ENCODE measurements at places on chromosomes 7 and 10.
A peak's percentile ranks its signal among the peaks of the same experiment; 100 is the strongest.

- DNase-seq, result no peak
Observed at GRCh38 chr10:100479037-100479436, 16.2 kb downstream of the WNT8B start.

GRCh38 chr10:104415526-104416165 lies 62.0 kb downstream of the CFAP58 start:
- no peak for DNase-seq

DNA sequence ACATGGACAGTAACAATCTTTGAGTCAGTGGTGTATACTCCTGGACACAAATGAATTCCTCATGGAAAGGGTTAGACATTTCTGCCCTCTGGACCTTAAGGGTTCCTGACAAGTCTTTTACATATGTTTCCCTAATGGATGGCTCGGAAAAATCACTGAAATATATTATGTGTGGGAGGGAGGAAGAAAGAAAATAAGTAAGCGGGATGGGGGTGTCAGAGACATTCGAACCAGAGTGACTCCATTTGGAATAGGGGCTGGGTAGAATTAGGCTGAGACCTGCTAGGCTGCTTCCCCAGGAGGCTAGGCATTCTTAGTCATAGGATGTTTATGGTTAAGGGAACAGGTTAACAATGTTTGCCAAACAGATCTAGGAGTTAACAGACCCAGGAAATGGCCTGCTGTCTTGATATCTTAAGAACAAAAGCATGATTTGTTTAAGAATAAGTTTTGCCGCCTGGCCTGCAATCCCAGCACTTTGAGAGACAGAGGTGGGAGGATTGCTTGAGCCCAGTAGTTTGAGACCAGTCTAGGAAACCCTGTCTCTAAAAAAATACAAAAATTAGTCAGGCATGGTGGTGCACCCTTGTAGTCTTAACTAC lies 1241.7 kb downstream of the TYW1 start:
- no peak for DNase-seq

DNA sequence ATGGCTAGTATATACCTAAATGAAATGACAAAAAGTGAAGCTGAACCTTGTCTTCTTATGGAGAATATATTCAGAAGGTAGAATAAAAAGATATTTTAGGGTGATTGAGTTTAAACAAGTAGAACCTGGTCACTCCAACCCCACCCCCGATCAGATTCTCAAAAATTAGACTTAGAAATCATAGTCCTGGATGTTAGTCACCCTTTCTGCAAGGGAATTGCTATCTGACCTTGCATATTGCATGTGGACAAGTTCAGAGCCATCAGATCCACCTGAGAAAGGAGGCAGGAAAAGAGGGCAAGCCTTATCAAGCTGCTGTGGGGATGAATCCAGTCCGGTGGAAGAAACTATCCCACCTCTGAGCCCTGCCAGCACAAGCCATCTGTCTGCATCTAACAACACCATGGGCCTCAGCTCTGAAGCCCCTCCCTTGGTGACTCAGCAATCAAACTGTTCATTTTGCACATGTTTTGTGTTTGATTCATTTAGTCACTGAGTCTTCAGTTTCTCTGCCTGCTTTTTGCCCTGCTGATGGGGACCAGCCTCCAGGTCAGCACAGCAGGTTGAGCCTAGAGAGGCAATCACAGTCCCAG lies 727.3 kb downstream of the AUTS2 start:
- peak; percentile 85 for DNase-seq

GRCh38 chr10:71021402-71021801 lies 133.0 kb upstream of the PCBD1 start:
- DNase-seq, result no peak

GRCh38 chr10:13105184-13105583 lies 5.2 kb downstream of the OPTN start:
- DNase-seq, result no peak

DNA sequence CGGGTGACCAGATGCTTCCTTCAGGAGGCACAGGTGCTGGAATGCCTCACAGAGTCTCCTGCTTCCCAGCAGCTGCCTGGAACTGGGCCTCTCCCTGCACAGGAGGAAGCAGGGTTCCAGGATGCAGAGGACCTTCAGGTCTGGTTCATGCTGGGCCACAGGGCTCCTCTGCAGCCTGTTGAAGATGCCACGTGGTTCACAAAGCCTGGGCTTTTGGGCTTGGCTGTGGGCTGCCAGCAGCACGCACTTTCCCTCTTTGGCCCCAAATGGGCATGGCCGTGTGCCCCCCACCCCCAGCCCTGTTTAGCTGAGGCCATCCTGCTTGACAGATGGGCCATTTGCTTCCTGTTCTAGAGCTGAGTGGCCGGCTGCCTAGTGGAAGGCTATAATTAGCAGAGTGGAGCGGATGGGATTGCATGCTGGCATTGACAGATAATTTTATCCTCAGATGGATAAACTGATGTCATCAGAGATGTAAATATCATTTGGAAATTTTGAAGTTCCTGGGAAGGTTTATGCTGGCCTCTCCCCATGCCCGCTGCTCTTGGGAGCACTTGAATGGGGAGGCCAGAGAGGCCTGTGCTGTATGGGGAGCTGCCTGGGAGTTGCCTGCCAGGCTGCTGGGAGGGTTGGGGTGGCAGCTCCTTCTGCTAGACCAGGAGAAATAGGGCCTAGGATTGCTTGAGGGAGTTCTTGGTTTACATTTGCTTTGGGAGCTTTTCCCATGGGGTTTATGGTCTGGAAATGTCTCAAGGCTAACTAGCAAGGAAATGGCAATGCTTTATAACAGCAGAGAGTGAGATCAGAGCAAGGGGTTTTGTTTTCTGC lies 28.2 kb downstream of the TSPAN15 start:
- no peak for DNase-seq

DNA sequence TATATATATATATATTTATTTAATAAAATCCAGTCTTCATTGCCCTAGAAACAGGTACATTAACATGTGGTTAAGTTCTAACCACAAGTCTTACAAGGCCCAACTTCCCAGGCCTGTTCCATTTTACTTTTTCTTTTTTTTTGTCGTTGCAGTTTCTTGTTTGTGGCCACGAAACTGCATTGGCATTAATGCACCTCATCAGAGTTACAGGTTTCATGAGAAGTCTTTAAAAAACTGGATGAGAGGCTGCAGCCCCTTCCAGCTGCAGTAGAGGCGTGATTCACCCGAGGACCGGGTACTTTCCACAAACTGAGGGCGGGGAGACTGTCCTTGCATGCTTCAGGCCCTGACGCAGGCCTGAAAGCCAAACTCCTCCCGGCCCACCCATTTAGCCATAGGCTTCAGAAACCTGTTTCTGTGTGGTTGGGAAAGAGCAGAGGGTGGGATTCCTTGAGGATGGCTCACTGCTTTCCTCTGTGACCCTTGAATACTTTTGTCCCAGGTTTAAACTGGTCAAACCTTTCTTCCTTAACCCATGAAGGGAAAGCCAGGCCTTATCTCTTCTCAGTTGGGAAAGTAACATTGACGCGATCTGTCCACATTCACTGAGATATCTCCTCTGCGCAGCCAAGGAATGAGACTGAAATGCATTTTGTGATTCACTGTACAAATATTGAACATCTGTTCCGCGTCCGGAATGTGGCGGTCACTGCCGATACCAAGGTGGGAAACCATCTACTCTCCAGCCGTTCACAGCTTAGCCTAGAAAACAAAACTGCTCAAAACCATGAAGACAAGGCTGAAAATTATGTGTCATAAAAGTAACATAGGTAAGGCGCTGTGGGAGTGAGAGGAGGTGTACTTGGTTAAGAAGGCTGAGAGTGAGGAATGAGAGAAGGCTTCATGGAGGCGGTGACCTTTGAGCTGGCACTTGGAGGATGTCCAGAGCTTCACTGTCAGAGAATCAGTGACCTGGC lies 311.7 kb downstream of the GATA3 start:
- no peak for DNase-seq

DNA sequence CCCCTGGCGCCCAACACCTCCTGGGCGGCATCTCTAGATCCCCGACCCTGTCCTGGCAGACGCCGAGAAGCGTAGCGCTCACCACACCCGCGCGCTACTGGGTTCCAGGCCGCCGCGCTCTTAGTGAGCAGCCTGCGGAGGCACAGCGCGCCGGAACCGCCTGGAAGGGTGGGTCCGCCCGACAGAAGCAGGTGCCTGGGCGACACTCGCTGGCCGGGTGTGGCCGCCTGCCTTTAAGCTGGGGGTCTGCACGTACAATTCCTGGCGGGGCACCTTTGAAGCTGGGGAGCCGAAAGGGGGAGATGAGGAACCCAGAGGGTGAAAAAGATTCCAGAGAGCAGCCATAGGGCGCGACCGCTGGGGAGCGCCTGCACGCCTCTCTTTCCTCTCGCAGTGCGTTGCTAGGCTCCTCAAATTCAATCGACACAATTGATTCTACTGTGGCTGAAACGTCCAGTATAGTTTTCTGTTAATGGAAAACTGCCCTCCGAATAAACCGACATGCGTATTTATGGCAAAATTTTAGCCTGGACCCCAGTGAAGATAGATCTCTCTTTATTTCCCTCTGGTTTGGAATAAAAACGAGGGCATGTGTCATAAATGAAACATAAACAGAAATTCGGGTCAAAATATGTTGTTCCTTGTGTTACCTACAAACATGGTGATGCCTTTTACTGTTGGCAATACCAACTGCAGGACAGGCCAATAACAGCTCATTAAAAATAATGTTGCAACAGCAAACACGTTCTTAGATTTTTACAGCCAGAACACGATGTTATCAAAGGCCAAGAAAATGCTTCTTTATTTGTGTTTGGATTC lies 4.6 kb downstream of the HMX3 start:
- DNase-seq, result no peak

- no peak for DNase-seq
Observed at GRCh38 chr7:90621125-90621746, 25.1 kb downstream of the CDK14 start.

DNA sequence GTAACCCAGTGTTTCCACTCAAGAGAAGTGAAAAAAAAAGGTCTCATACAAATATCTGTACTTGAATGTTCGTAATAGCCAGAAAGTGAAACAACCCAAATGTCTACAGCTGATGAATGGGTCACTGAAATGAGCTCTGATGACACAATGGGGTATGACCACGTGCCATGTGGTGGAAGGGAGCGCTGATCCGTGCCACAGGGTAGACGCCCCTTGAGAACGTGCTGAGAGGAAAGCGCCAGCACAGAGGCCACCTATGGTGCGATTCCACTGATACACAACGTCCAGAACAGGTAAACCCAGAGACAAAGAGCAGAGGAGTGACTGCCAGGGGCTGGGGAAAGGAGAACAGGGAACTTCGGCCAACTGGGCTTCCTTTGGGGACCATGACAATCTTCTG lies 50.3 kb downstream of the MAD1L1 start:
- DNase-seq, result no peak

GRCh38 chr7:150974468-150975391 lies 3.4 kb downstream of the KCNH2 start:
- DNase-seq, result no peak

DNA sequence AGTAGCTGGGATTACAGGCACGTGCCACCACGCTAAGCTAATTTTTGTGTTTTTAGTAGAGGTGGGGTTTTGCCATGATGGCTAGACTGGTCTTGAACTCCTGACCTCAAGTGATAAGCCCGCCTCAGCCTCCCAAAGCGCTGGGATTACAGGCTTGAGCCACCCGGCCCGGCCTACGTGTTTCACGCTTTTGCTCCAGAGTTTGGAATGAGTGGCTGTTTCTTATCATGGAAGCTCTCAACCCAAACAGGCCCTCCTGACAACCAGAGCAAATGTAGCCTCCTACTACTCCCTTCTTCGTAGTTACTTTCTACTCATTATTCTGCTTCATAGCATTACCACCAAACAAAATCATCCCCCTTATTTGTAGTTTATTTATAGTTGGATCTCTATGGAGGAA lies 26.8 kb upstream of the CASD1 start:
- DNase-seq, result no peak

DNA sequence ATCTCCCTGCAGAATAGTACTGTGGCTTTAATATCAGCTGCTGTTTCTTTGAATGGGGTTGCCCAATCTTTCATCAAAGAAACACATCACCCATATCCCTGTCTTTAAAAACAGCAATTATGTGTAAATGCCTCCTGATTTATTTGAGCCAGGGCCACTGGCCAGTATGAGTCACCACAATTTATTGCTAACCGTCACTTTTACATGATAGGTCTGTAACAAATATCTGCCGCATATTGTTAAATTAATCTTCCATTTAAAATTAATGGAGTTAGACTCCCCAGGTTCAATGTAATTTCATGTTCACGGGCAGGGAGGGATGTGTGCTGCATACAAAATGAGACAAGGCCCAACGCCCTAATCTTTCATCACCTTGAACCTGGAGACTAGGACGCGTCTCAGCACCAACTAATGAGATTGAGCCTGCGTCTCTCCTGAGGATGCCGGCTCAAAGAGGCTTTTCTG lies 673.4 kb downstream of the AUTS2 start:
- no peak for DNase-seq

DNA sequence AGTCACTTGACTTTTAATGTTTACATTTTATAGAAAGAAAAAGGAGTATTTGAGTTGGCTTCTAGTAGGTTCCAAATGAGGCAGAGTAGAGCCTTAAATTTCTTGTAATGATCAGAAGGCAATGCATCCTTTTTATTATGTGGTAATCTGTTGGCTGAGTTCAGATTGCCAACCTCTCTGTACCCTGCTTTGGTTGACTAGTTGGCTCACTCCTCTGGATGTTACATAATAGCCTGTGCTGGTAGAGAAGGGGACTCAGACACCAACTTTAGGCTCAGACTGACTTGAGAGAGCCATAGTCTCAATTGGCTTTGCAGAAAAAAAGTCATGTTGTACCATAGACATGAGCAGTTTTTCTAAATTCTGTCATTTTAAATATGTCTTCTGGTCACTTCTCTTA lies 46.8 kb upstream of the GLCCI1 start:
- no peak for DNase-seq

- no peak for DNase-seq
Observed at GRCh38 chr7:19762631-19763030, 10.8 kb downstream of the TMEM196 start.

GRCh38 chr10:127935071-127935561 lies 28.2 kb downstream of the PTPRE start:
- DNase-seq, result no peak

DNA sequence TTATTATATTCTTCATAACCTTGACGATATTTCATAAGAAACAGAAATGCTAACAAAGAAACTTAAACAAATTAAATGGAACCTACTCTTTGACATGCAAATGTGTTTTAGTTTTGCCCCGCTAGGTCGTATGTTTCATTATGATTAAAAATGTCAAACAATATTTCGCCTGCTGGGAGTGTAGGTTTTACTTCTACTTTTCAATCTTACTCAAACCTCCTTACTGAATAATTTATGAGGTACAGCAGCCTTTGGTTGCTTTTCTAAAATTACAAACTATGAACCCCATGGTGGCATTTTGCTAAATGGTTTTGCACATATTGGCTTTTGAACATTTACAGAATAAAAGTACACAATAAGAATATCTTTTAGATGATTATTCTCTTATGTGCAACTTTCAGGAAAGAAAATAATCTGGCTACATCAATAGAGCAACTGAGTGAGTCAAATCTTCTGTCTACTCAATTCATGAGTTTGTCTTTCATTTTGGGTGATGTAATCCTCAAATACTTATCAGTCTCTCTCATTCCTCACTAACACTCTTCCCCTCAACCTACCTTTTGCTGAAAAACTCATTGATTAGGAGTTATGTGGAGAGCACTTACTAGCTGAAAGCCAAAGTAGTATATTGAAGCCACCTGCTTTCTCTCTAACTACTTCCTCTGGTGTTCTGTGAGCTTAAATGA lies 1226.4 kb downstream of the XPNPEP1 start:
- no peak for DNase-seq

All from lower leg skin (tissue), 4 donors.